Bronchial epithelial cell (primary cell): ENCODE measurements at places on chromosomes 12 and 14.

DNA sequence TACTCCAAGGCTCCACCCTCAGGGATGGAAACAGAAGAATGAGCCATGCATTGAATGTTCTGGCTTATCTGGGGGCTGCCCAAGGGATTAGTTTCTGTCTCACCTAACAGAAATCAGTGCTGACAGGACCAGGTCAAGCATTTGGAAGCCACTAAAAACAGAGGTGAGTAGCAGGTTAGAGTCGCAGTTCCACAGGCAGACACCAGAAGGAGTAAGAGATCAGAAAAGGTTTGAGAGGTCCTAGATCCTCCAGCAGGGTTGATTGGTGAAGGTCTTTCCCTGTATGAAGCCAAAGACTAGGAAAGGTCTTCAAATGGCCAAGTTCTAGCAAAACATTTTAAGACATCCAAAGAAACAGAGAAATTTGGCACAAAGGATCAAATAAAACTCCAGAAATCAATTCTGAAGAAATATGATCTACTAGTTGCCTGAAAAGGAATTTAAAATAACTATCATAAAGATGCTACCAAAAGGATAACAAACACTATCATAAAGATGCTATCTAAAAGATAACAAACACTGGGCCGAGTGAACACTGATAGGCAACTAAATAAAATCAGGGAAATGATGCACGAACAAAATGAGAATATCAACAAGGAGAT is 19.5 kb upstream of the TTC9 start:
- peak; percentile 67 for DNase-seq

DNA sequence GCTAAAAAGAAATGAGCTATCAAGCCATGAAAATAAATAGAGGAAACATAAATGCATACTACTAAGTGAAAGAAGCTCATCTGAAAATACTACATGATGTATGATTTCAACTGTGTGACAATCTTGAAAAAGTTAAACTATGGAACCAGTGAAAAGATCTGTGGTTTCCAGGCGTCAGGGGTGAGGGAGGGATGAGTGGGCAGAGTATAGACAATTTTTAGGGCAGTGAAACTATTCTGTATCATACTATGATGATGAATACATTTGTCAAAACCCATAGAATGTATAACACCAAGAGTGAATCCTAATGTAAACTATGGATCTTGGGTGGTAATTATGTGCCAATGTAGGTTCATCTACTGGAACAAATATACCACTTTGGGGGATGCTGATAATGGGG is 21.3 kb downstream of the SPX start:
- DNase-seq: no peak

GRCh38 chr12:176321-177181 is 37.4 kb downstream of the SLC6A12 start:
- DNase-seq: no peak

GRCh38 chr12:90947869-90948268 is 7.1 kb downstream of the CCER1 start:
- DNase-seq: no peak

- no peak for DNase-seq
Measured at GRCh38 chr14:81682701-81683100, 149.0 kb upstream of the SEL1L start.

DNA sequence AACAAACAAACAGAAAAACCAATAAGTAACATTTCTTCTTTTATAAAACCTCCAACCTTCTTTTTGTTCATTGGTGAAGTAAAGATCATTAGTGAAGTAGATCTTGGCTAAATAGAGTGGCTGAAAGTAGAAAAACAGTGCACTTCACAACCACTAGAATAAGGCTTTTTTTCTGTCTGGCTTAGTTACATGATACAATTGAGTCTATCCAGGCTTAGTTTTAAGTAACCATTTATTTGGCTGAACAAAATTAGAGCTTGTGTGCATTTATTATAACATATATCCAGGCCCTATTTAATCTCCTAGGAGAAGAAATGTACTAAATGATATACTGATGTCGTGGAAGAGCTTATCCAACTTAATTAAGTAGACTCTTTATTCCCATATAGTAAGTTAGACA is 65.8 kb upstream of the STK38L start:
- no peak for DNase-seq

GRCh38 chr14:52792097-52792415 is 649 bp upstream of the GNPNAT1 start:
- DNase-seq: peak; percentile 79

GRCh38 chr14:61690039-61690438 is 5.3 kb upstream of the HIF1A start:
- peak; percentile 58 for DNase-seq

DNA sequence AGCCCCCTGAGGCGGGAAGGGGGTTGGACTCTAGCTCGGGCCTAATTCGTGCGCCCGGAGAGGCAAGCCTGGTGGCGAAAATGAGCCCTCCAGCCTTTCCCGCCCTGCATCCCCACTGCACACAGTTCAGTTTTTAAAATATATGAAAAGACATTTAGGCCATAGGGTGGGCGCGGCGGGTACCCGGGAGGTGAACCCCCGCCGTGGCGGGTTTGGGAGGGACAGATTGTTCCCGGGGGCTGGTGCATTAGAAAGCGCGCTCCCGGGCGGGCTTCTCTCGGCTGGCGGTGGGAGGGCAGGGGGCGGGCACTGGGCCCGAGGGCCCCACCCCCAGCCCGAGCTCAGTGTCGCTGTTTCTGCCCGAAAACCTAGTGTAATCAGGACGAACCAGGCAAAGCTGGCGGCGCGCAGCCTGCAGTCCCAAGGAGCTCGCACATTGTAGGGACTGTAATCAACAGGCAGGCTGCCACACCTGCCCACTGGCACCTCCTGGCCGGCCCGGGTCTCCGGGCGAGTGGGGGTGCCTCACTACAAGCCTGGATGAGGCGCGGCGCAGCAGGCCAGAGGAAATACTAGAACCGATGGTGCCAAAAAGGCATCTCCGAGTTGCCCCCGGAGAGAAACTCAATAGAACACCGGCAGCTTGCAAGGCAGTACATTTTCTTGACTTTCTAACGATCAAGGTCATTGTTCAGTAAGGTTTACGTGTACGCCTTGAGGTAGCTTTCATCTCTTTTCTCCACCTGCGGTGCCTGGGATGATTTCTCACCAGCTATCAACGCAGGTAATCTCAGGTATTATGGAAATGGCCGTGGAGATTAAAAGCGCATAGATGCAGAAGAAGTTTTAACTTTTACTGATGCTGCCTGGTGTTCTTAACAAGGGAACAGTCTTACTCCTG is 764 bp upstream of the SPTB start:
- DNase-seq: no peak

GRCh38 chr12:123917337-123917850 is 55.2 kb downstream of the CCDC92 start:
- DNase-seq: no peak

DNA sequence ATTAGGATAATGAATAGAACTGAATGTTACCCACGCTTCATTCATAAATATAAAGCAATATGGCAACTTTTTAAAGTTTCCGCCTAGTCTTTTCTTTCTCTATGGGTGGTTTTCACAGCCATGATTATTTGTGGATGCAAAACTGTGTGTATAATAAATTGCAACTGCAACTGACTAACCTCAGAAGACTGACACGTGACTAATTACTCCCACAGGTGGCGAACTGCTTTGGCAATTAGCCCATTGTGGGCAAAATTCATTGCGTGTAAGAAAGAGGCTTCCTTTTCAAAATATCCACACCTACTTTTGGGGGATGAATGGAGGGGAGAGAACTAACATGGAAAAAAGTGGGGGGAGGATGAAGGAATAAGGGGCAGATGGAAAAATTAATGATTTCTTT is 79.0 kb downstream of the SLC25A21 start:
- DNase-seq: peak; percentile 52

DNA sequence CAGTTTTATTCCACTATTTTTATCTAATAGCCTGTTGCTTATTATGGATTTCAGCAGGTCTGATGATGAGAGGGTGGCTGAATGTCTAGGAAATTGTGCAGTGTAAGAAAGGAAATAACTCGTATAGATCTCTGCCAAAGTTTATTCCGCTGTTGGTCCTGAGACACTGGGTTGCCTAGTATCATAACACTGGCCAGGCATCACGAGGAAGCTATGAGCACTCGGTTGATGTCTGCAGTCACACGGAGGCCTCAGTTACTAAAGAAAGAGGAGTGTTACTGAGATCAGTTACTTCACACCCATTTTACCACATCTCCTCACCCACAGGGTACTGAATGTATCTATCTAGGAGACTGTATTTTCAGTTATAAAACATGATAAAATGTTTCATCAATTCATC is 21.9 kb downstream of the BHLHE41 start:
- no peak for DNase-seq

GRCh38 chr14:35365130-35366055 is 39.2 kb downstream of the NFKBIA start:
- peak; percentile 93 for DNase-seq

DNA sequence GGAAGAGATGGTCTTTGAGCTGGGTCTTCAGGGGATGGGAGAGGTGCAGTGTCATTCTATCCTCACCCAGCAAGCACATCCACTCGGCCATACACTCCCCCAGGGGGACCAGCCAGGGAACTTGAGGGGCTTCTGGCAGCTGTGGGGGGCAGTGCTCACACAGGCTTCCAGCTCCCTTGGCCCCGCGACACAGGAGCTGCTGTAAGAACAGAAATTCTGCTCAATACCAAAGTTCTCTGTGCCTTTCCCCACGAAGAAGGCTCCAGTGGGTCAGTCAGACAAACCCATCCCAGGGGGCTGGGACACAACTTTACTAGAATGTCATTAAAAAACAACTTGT is 289.1 kb upstream of the RTL1 start:
- no peak for DNase-seq

DNA sequence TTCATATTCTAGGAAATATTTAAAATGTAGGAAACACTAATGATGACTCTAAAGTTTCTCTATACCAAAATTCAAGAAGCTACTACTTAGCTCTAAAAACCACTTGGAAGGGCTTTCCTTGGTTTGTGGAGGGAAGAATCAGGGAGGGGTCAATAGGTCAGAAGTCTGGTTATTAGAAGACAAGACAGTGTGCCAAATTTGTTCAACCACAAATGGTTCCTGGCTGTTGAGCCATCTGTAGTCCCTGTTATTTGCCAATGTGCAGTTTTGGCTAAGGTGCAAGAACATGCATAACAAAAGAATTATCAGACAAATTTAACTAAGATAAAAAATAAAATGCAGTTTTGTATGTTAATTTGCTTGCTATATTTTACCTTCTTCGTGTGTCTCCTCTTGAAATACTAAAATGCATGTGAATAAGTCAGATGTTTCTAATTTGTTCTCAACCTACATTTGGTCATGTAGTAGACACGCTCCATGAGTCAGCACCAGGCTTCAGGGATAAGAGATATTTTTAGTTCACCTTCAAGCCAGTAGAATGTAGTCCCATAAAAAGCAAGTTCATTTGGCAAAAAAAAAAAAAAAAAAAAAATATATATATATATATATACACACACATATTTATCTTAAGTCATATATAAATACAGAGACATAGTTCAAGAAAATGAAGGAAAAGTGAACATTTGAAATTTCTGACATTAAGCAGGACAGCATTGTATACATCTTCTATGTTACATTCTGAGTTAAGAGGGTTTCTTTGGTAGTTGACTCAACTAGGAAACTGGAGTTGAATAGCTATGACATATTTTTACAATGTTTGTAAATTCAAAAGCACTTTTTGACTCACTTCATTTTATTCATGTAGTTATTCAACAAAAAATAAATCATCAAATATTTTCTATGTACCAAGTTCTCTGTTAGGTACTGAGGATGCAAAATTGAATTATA is 123.3 kb downstream of the KCNC2 start:
- DNase-seq: peak; percentile 7

- no peak for DNase-seq
Measured at GRCh38 chr12:97425380-97425779, 37.2 kb upstream of the RMST start.

GRCh38 chr12:121860257-121860656 is 1.6 kb upstream of the HPD start:
- DNase-seq: no peak

GRCh38 chr14:35123388-35123703 is 994 bp downstream of the PRORP start:
- peak; percentile 7 for DNase-seq

DNA sequence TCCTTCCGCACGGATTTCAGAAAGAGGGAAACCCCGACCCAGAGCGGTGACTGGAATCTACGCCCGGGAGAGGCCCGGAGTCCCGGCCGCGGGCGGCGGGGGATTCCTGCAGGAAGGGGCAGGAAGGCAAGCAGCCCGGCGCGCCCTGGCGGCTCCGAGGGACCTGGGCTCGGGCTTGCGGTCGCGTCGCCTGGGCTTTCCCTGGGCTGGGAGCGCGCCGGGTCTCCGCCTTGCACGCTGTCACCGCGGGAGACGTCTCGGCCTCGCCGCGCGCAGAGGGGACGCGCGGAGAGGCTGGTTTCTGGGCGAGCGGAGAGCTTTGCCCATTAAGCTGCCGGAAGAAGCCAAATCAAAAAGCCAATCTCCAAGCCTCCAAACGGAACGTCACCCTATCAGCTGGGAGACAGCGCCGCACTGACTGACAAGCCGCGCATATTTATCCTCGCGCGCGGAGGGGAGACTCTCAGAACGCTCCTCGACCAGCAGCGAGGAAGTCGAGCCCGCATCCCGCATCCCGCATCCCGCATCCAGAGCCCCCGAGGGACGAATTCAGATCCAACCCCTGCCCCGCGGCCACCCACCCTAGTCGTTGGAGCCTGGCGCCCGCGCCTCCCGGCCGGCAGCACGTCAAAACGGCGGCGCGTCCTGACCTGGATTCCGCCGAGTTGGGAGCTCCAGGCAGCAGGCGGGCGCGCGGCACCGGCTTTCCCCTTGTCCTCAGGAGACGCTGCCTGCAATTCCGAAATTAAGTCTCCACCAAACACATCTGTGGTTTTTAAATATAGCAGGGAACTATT is at the start of gene SLC8A3:
Gene SLC8A3 (minus strand): TSS at position 293 of the 797 bp plus-strand sequence. CDS start 20,529 bp downstream, outside the sequence.
- peak; percentile 53 for DNase-seq

DNA sequence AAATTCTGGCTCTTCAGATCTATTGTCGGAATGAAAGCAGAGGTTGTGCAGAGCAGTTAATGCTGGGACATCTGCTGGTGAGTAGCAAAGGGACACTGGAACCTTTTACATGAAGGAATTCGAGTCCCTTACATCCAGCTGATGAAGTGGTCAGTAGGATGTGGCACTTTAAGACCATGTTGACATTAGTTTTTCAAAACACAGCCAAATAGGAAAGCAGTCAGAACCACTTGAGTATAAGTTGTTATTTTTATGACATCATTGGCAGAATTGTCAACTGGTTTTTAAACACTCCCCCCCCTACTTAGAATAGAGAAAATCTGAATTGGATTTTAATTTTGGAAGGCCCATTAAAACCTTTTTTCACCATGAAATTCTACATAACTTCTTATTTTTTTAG is 46.8 kb upstream of the AMN start:
- no peak for DNase-seq

- DNase-seq: no peak
Measured at GRCh38 chr14:93688820-93689219, 99.5 kb downstream of the PRIMA1 start.

DNA sequence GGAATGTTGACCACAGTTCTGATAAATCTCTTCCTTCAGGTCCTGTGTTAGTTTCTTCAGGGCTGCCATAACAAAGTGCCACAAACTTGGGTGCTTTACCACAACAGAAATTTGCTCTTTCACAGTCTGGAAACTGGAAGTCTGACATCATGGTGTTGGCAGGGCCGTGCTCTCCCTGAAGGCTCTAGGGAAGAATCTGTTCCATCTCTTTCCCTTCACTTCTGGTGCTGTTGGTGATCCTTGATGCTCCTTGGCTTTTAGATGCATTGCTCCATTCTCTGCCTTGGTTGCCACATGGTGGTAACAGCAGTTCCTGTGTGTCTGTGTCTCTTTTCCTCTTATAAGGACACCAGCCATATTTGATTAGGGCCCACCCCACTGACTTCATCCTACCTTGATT is 32.2 kb downstream of the HMGA2 start:
- no peak for DNase-seq
